ENCODE measurements at places on chromosomes 12 and 14.

DNA sequence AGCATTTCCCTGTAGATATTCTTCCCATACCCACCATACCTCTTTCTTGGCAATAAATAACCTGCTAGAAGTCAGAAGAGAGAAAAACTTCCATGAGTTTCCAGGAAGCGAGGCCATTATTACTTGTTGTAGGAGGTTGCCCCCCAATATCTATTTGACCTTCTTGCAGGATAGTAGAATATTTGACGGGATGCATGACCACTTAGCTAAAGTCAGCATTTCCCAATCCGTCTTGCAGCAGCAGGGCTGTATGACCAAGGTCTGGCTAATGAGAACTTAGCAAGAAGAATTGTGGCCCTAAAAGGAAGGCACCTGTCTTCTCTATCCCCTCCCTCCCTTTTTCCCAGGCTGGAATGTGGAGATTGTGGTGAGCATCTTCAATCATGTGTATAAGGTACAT lies 51.5 kb downstream of the NINJ2 start:
- no peak for DNase-seq

DNA sequence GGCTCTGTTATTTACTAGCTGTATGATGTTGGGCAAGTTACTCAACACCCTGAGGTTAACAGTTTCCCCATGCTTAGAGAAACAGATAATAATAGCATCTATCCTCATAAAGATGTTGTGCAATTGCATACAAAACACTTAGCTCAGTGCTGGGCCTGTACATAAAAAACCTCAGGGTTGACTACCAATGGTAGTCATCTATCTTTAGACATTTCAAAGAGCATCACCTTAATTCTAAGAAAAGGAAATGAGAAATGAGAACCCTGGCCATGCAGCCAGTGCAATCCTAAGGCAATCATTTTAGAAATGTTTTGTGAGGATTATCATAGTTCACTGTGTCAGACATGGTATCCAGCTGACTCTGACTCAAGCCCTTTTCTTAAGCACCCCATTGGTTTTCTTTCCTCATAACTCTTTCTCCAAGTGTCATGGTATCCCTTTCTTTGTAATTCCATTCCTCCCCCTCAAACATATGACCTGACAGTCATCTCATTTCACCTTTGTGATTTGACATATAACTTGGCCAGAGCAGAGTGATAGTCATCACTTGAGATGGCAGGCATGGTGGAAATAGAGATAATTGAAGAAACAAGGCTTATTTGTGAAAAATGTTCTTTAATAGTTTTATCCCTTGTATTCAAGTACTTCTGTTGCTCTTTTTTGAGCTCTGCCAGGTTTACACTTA lies 29.5 kb upstream of the OSBPL8 start:
- no peak for DNase-seq

- DNase-seq = no peak
Observed at GRCh38 chr14:22383515-22384166, 205.4 kb downstream of the DAD1 start.

DNA sequence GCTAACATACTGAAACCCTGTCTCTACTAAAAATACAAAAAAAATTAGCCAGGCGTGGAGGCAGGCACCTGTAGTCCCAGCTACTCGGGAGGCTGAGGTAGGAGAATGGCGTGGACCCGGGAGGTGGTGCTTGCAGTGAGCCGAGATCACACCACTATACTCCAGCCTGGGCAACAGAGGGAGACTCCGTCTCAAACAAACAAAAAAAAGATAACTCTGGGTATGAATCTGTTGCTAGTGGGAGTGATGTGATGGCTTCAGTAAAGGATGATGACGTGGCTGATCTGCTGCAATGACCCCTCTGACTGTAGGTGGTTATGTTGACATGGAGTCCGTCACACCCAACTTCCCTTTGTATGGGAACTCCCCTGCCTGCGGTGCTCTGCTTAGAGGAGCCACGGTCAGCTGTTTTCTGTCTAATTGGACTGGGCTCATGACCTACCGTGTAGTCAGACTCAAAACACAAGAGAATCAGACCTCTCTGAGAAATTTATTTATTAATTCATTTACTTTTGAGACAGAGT lies 59.1 kb upstream of the MED13L start:
- DNase-seq = no peak

DNA sequence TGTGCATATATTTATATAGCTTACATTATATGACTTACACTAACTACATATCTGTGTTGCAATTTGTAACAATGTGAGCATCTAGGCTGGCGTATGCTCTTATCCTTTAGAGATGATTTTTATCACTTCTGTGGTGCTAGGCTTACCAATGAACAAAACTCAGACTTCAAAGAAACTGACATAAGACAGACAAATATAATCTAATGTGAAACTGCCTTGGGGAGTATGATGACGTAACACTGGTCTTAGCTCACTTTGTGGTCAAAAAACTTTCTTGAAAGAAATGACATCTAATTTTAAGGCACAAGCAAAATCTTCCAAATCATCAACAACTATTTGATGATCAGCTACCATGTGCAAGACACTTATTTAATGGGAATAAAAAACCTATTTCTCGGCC lies 50.0 kb downstream of the SOX5 start:
- DNase-seq = no peak

GRCh38 chr14:77133720-77134338 lies 7.8 kb downstream of the ZDHHC22 start:
- no peak for DNase-seq

DNA sequence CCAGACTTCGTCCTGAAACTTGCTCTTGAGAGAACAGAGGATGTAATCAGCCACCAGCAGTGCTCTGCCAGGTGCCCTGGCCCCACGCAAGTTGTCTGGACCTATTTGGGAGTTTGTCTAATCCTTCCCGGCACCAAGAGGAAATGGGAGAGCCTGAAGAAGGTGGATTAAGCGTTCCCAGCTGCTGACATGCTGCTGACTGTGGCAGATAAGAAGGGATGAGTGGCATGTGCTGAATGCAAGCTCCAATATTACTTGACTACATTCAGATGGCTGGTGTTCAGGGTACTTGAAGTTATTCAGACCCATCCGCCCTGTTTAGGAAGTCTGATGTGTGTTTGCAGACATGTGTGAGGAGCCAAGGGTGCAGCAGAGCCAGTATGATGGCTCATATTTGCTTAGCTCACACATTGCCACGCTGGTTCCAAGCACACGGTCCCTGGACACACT lies 440.6 kb upstream of the CCDC196 start:
- no peak for DNase-seq

DNA sequence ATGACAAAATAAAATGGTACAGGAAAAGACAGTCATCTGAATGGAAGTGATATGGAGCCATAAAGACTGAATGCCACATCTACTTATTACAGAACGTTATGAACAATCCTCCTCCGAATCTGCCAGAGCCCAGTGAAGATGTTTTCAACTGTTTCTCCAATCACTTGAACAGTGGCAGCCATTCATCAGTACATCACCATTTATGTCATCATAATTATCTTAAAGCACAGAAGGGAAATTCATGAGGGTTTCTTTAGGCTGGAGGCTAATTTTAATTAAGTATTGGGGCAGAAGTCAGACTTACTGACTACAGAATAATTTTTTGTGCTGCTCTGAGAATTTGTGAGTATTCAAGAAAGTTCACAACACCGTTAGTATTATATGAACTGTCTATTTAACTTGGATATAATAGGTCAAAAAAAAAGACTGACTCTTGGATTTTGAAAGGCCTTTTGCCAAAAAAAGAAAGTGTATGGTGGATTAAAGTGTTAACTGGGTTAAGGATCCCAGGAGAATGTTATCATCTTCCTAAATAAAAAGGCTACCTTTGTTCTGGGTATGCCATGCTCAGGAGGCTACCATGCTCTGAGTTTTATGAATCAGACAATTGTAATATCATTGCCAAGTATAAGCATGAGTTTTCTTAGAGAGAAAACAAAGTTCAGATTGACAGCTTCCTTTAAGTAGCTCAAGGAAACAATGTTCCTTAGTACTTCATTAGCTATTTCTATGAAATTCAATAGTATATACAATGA lies 40.1 kb downstream of the PDZRN4 start:
- DNase-seq = no peak

DNA sequence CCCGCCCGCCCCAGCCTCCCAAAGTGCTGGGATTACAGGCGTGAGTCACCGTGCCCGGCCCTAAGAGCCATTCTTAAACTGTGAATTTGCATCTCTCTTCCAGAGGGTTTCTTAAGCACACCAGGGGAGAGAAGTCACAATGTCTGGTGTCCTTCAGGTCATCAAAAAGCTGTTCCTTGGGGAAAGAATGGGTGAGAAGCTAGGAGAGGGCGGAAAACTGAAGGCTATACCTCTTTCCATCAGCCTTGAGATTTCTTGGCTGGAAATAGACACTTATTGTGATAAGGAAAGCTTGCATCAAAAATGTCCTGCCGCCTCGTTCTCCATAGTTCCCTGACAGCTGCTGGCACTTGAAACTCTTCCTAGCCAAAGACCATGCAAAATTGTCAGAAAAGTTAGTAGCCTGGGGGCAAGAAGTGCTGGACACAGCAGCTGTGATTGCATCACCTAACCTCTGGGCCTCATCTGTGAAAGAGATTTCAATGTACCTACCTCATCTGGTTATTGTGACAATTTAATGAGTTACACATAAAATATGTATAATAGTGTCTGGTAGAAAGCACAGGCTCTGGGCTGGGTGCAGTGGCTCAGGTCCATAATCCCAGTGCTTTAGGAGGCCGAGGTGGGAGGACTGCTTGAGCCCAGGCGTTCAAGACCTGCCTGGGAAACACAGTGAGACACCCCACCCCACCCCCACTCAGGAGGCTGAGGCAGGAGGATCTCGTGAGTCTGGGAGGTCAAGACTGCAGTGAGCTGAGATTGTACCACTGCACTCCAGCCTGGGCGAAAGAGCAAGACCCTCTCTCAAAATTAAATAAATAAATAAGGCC lies 9.7 kb upstream of the UBC start:
- no peak for DNase-seq

DNA sequence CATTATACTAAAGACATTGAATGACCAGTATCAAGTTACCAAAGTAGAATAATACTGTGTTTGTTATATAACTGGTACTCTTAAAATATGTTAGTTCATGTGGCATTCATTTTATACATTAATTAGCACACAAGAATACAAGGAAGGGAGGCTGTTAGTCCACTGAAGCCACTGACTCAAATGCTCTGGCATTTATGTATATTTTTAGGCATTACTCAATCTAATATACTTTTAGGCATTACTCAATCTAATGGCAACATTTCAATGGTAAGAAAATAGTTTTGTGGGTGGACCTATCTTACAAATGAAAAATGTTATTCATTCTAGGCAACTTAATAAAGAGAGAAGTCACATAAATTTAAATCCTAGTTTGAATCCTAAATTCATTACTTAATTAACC lies 874.4 kb upstream of the USP15 start:
- DNase-seq = no peak

- no peak for DNase-seq
Observed at GRCh38 chr14:51865953-51866747, 5.7 kb downstream of the GNG2 start.

- DNase-seq = no peak
Observed at GRCh38 chr12:19778797-19779196, 339.5 kb downstream of the AEBP2 start.

- DNase-seq = no peak
Observed at GRCh38 chr12:93156086-93156716, 221.5 kb upstream of the NUDT4 start.

DNA sequence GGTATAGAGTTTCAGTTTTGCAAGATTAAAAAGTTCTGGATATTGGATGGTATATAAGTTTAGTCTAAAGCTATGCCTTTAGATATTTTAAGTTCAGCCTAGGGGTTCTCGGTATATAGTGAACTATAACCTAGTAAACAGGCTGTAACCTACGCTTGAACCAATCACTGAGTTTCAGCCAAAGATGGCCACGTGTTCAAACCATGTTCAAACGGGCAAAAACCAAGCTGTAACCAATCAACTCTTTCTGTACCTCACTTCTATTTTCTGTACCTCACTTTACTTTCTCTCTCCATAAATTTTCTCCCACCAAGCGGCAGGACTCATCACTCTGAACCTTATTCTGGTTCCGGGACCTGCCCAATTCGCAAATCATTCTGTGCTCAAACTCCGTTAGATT lies 1.4 kb downstream of the TMBIM4 start:
- no peak for DNase-seq

DNA sequence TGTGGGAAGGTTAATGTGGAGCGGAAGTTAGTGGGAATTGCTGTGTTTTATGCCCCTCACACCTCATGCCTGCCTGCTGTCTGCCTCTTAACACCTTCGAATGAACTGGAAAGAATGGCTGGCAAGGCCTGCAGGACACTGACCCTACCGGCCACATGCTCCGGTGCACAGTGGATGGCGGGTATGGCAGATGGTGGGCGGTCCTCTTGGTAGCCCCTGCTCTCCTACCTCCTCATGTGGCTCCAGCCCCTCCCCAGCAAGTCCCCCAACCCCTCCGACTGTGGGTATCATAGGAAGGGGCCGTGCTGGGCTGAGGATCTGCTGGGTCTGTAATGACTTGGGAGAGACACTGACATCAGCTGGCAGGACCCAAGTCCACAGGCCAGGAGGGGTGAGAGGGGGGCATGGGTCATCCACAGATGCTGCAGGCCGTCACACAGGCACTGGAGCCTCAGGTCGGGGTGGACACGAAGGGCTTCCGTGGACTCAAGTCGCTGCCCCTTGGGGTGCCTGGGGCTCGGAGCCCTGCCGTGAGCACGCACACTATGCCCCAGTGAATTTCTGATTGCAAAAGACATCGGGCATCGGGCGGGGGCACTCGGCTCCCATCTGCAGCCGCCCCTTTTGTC lies 77.4 kb downstream of the KIF26A start:
- no peak for DNase-seq

DNA sequence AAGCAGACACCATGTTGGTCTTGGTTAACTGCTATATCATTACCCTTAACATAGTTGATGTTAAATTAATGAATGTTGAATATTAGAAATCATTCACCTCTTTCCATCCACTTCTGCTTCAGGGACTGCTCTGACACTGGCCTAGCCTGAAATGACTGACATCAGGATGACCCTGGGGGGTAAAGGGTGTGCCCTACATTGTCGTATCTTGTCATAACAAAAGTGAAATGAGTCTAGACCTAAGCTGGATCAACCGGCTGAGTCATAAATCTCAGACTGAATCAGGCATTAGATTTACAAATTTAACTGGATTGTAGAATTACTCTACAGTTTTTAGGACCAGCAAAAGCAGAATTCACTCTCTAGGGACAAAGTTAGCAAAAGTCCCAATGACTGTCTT lies 35.3 kb downstream of the KICS2 start:
- no peak for DNase-seq

- DNase-seq = no peak
Observed at GRCh38 chr14:56081139-56081538, 37.1 kb upstream of the PELI2 start.

GRCh38 chr12:63876980-63877379 lies 32.5 kb downstream of the SRGAP1 start:
- DNase-seq = no peak

- DNase-seq = no peak
Observed at GRCh38 chr14:38042322-38042721, 165.4 kb upstream of the SSTR1 start.

GRCh38 chr12:43841253-43841652 lies 5.4 kb downstream of the TMEM117 start:
- no peak for DNase-seq

- DNase-seq = no peak
Observed at GRCh38 chr12:95262808-95263207, 45.2 kb downstream of the VEZT start.

GRCh38 chr12:85468356-85469157 lies 188.5 kb downstream of the ALX1 start:
- no peak for DNase-seq

GRCh38 chr12:76085520-76085868 lies 1.0 kb upstream of the NAP1L1 start:
- no peak for DNase-seq
